HCEC 1CT (cell line): ENCODE measurements at places on chromosomes 5 and 9.

DNA sequence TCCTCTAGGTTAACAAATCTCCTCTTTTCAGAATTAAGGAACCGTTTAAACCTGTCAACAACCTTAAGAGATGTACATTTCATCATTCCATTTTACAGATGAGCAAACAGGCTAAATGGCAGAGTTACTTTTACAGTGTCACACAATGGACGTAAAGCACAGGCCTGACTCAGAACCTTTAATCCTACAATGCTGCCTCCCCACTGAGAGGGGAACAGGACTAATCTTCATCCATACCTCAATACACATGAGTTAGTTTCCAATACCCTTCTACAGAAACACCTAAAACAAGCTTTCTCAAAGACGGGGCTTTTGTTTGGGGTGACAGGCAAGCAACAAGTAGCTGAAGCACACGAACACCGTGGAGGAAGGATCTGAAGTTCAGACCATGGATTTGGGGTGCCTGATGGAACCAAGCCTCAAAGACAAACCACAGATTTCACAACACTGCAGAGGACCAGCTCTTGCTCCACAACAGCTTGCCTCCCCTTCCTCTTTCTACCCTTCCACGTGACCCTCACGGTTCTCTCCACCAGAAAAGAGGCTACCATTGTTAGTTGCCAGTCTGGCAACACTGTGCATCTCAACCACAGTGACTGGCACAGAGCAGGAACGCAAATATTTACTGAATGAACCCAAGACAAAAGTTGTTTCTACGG, 1.8 kb downstream of the RNF130 start:
- DNase-seq: peak; percentile 7

DNA sequence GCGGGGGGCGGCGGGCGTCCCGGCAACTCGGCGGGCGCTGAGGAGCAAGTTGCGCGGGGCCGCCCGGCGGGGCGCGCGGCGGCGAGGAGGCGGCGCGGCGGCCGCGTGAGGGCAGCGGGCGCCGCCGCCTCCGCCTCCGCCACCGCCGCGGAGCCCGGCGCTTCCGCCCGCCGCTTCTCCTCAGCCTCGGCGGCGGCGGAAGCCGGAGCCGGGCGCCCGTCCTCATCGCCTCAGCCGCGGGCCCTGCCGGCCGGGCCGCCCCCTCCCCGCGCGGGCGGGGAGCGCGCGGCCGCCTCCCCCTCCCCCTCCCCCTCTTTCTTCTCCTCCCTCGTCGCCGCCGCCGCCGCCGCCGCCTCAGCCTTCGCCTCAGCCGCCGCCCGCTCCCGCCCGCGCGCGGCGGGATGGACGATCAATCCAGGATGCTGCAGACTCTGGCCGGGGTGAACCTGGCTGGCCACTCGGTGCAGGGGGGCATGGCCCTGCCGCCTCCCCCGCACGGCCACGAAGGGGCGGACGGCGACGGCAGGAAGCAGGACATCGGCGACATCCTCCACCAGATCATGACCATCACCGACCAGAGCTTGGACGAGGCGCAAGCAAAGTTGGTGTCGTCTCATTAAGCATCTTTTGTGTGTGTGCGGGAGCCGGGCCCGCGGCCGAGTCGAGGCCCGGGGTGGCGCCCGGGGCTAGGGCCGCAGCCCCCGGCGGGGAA, at the start of gene PBX3:
TSS of gene PBX3 (plus strand) at position 321 of the 712 bp plus-strand sequence.
- DNase-seq: peak; percentile 46

DNA sequence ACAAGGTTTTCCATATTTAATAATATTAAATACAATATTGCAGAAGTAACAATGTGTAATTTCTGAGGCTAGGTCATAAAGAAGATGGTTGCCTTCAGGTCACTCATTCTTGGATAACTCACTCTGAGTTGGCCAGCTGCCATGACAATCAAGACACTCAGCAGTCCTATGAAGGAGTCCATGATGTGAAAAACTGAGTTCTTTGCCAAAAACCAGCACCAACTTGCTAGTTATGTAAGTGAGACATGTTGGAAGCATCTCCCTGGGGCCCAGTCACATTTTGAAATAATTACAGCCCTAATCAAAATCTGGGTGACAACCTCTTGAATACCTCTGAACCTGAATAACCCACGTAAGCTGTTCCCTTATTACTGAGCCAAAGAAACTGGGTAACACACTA, 453.2 kb downstream of the CDH18 start:
- DNase-seq: peak; percentile 12

DNA sequence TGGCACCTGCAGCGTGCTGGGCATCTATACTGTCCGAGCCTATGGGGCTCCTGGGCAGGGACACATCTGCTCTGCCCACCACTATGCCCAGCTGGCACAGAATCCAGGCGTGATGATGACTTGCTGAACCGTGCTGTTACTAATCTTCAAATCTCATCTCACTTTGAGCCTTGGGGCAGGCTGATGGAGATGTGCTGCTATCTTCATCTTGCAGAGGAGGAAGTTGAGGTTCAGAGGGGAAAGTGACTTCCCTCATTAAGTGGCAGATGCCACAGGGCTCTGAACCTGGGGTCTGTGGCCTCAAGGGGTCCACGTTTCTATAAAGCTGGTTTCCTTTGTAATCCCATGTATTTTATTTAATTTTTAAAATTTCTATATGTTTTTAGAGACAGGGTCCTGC, 4.7 kb downstream of the SLC2A6 start:
- DNase-seq: no peak
